Ecto neural progenitor cell (in vitro differentiated cells): ENCODE measurements at places on chromosomes 2 and 18.

DNA sequence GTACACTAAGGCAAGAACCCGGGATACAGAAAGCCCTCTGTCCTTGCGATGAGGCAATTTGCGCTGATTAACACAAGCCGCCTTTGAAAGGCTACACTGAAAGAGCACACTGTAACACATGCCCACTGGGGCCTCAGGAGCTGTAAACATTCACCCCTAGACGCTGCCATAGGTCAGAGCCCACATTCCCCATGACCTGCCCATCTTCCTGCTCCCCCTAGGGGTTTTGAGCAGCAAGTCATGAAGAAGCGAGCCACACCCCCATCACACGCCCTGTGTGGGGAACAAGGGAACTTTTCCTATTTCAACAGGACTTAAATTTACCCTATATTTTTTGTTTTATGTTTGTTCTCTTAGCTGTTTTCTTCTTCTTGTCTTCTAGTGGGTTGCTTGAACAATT, 47.8 kb upstream of the SLC4A10 start:
- no peak for DNase-seq

GRCh38 chr2:46230115-46230571, 67.1 kb upstream of the EPAS1 start:
- DNase-seq: no peak

DNA sequence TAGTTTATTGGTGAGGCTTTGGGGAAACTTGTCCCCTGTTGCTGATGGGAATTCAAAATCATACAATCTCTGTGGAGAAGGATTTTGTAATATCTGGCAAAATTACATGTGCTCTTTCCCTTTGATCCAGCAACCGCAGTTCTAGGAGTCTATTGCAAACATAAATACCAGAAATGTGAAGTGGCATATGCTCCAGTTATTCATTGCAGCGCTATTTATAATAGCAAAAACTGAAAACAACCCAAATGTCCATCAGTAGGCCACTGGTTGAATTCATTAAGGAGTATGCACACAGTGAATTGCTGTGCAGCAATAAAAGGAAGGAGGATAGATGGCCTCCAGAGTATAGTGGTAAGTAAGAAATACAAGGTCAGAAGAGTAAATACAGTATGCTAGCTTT, 76.5 kb downstream of the HNRNPLL start:
- no peak for DNase-seq

DNA sequence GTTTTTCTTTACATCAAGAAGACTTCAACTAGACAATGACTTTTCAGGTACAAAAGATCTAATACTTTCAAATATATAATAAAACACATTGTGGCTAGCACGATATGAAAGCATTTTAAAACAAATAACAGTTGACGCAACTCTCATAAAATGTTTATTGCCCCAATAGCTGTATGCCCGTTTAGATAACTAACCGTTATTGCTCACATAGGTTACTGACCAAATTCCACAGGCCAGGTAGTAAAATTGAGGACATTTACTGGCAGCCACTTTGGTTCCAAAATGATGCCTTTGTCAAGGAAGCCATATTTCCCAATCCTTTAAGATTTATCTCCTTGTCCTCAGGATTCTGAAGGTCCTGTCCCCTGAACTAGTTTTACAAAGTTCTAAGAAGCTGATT, 2.9 kb upstream of the REG1B start:
- no peak for DNase-seq

- DNase-seq: no peak
Measured at GRCh38 chr2:239650674-239651073, 249.9 kb upstream of the HDAC4 start.

GRCh38 chr18:79553696-79554095, 125.9 kb upstream of the CTDP1 start:
- DNase-seq: no peak
